ENCODE measurements at places on chromosomes 1 and 21. TPM values are rescaled to one million over a fixed set of nuclear protein-coding genes. Genes with fewer than 3 reads are reported as not detected.

The PRDM16 gene
- 4.7 TPM for total RNA-seq

The SPRR5 gene
- not detected for total RNA-seq

DNA sequence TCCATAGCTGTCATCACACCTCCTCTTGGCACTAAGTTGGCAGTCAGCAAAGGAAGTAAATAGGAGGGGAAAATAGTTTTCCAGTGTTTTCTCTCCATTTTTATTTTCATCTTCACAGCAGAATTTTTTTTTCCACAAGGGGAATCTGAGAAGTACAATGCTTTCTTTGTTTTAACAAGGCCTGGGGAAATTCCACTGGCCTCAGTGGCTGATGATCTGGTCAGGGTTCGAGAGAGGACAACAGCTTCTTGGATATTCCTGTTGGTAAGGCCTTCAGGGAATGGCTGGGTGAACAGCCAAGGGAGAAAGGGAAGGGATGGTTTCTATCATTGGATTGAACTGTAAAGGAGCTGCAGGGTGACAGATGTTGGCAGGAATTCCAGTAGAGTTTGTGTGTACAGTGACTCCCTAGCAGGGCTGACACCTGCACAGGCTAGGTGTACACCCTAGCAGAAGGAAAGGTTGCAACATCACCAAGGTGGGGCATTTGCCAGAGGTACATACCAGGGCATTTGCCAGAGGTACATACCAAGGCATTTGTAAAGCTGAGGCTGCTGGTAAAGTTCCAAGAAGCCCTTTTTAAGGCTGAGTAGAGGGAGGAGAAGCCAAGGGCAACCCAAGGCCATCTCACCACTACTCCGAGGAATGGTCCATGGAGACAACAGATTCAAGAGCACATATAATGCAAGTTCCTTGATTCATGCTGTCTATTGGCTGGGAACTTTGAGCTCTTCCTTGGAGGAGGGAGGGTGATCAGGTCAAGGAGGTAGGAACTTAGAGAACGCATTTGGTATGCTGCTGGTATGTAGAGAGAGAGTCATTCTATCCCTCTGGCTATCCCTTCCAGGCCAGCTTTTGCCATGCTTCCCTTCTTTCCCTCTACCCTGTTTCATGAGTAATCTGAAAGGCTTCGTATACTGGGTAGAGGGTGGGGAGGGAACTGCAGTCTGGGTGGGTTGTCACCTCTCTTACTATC lies 3.1 kb downstream of the GJA5 start:
- H3K27me3 ChIP-seq: no peaks in the 10 kb centered on the region
- H3K4me3 ChIP-seq: no peak overlapping the region
- H3K36me3 ChIP-seq: no peaks in the 10 kb centered on the region
- no peak for DNase-seq

The CTSK gene
- total RNA-seq: 15.4 TPM

The NBPF4 gene
- total RNA-seq: 6.9 TPM

The ANGPTL7 gene
- total RNA-seq: not detected

- no peaks in the 10 kb centered on the region for H3K27me3 ChIP-seq
- DNase-seq: peak; percentile 36
- H3K27ac ChIP-seq: no peak overlapping the region
- peaks cover 9% of the 10 kb centered on the region for H3K4me1 ChIP-seq
These were observed 7.4 kb downstream of the PEX10 start for GRCh38 chr1:2404890-2405511.

- H3K27ac ChIP-seq: no peak overlapping the region
- H3K27me3 ChIP-seq: no peaks in the 10 kb centered on the region
- no peaks in the 10 kb centered on the region for H3K36me3 ChIP-seq
- DNase-seq: peak; percentile 57
- H3K4me3 ChIP-seq: no peak overlapping the region
- H3K4me1 ChIP-seq: no peaks in the 10 kb centered on the region
These were observed 20.6 kb downstream of the RUNX3 start for GRCh38 chr1:24909388-24909898.

The HAO2 gene
- total RNA-seq: not detected

DNA sequence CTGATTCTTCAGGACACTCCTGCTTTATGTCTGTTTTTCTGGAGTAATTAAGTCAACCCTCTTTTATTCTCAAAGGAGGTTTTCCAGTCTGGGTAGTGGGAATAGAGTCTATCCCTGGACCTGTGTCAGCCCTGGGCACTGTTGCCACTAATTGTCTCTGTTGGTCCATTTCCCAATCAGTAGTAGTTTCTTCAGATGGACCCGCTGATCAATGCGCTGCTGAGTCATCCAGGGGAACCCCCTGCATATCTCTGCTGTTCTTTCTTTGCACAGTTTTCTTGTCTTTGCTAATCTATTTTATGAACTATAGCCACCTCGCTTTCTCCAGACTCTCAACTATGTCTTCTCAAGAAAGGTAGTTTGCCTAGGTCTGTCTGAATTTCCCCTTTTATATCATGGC lies 82.5 kb downstream of the TNNI3K start:
- no peak overlapping the region for H3K27ac ChIP-seq
- no peaks in the 10 kb centered on the region for H3K36me3 ChIP-seq
- H3K4me3 ChIP-seq: no peak overlapping the region

DNA sequence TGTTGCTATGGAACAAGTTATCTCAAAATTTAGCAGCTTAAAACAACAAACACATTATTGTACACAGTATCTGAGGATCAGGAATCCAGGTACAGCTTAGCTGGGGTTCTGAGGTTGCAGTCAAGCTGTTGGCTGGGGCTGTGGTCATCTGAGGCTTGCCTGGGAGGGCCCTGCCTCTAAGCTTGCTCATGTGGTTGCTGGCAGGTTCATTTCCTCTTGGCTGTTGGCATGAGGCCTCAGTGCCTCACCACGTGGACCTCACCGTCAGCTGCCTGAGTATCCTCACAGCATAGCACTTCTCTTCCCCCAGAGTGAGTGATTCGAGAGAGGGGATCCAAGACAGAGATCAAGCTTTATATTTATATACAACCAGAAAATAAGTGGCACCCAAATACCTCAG lies 18.6 kb downstream of the NTPCR start:
- H3K27me3 ChIP-seq: no peaks in the 10 kb centered on the region
- peaks cover 3% of the 10 kb centered on the region for H3K36me3 ChIP-seq
- no peak for DNase-seq
- no peak overlapping the region for H3K27ac ChIP-seq

DNA sequence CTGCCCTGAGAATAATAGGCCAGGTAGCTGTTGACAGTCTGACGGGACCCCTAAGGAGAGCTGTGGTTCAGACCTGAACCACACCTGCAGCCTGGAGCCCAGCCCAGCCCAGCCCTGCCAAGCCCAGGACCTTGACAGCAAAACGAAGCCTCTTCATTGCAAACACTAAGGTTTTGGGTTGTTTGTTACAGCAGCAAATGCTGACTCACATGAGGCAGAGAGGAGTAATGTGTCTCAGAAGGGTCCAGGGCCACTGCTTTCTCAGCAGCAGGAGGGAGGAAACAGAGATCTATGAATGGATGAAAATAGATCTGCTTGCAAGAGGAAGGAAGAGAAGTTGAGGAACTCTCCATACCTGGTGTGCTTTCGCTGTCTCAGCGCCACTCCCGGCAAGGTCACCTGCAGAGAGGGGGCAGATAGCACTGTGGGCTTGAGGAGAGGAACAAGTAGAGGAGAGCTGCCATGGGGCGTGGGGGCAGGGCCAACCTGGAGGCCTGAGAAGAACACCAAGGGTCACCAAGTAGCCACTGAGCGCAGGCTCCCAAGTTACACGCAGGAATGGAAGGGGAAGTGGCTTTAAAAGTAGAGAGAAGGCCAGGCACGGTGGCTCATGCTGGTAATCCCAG lies 127.2 kb downstream of the ZNF281 start:
- no peaks in the 10 kb centered on the region for H3K36me3 ChIP-seq
- DNase-seq: no peak
- H3K4me1 ChIP-seq: no peaks in the 10 kb centered on the region
- no peaks in the 10 kb centered on the region for H3K27me3 ChIP-seq
- H3K27ac ChIP-seq: no peak overlapping the region

The MTARC1 gene
- total RNA-seq: 0.93 TPM

The C1orf87 gene
- 6.2 TPM for total RNA-seq

DNA sequence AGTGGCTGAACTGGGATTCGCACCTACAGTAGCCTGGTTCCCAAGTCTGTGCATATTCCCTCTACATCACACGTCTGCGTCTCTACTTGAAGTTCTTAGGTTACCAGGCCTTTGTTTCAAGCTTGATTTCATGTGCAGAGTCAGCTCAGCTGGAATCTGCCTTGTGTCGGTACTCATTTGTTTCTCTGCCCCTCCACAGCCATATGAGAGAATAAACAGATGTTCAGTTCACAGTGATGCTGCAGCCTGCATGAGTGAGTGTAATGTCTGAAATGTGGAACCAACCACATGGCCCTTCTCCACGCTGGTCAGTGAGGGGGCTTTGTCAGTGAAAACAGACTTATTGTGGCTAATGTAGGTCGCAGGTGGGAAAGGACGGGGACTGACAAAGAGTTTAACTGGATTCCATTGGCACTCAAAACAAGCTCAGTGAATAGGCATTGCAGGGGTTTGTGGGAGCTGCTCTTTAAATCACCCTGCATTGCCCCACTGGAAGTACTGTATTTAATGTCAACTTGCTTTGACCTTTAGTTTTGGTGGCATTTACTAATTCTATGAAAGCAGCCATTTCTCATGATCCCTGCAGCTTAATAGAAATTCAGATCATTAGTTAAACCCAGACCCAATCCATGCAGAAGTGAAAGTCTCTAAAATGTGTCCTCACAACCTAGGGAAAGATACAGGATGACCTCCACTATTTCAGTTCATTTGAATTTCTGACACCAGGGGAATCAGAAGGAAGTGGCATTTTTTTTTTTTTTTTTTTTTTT lies 136.4 kb upstream of the FAM78B start:
- H3K36me3 ChIP-seq: no peaks in the 10 kb centered on the region
- H3K4me1 ChIP-seq: peaks cover 4% of the 10 kb centered on the region
- H3K27me3 ChIP-seq: no peaks in the 10 kb centered on the region
- no peak for DNase-seq
- no peak overlapping the region for H3K4me3 ChIP-seq
- no peak overlapping the region for H3K27ac ChIP-seq

DNA sequence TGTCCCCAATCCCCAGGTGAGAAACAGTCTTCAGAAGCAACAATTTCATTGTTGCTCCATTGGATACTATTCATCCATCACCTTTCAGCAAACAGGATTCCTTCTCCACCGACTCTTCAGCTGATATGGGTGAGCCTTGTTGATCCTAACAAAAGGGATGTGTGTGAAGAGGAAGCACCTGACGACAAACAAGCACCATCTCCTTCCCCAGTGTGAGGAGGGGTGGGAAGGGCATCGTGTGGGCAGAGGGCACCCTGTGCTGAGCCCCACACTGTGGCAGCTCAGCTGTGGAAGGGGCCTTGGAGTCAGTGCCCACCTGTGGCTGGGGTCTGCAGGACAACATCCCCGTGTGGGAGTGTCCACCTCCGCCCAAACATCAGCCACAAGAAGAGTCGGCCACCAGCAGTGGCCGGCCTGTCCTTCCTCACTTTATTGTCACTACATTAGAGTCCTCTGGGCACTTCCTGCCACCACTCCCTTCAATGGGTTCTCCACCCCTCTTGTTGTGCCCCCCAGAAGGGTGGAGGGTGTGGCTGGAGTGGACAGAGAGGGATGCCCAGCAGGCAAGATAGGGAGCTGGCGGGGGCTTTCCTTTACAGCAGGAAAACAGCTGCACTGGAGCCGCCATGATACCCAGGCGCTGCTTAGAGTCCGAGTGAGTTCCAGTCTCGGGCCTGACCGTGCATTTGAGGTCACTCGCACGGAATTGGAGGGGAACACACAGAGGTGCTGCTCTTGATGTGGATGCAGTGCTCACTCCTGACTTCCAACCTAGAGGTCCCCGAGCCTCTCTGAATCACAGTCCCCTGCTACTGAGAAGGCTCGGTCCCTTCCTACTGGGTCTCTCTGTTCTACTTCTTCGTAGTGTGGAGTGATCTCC lies 40.9 kb downstream of the VPS26C start:
- no peaks in the 10 kb centered on the region for H3K36me3 ChIP-seq
- H3K4me3 ChIP-seq: no peak overlapping the region
- no peaks in the 10 kb centered on the region for H3K4me1 ChIP-seq
- H3K27ac ChIP-seq: no peak overlapping the region
- H3K27me3 ChIP-seq: no peaks in the 10 kb centered on the region

The FOXD2 gene
- total RNA-seq: 0.99 TPM

DNA sequence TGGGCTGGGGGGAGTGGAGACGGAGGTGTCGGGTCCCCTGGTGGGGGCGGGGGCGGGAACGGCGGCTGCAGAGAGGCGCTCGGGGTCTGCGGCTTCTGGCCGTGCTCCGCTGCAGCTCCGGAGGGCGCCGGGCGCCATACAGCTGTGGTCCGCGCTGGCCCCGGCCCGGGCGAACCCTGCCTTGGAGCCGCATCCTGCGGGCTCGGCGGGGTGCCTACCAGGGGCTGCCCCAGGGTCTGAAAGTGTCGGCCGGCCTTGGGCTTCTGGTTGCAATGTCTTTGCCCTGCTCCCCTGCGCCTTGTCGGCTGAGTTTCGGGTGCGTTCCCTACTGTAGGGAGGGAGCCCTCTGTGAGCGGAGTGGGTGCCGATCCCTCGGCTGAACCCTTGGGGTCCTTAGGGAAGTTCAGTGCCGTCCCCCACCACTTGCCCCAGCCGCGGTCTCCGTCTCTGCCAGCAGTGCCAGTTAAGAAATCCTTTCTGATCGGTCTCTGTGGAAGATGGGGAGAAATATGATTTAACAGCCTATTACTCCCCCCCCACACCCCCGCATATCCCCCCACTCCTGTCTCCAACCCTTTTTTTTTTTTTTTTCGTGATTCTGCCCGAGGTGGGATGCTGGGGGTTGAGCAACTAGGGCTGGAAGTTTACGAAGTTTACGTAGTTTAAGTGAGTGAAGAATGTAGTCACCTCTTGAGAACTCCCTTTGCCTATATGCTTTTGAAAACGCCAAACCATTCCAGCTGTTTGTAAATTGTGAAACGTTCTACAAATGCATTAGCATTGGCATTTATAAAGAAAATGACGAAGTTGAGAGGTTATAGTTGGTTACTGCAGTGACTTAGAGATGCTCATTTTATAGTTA lies 588 bp downstream of the NEXN start:
- peak; percentile 37 for DNase-seq
- no peaks in the 10 kb centered on the region for H3K27me3 ChIP-seq
- no peaks in the 10 kb centered on the region for H3K36me3 ChIP-seq
- peaks cover 8% of the 10 kb centered on the region for H3K4me1 ChIP-seq
- peak overlapping the region; percentile 69 for H3K4me3 ChIP-seq
- H3K27ac ChIP-seq: peak overlapping the region; percentile 93

- H3K36me3 ChIP-seq: no peaks in the 10 kb centered on the region
- H3K4me1 ChIP-seq: peaks cover 45% of the 10 kb centered on the region
- no peak overlapping the region for H3K4me3 ChIP-seq
- H3K27ac ChIP-seq: no peak overlapping the region
- no peak for DNase-seq
These were observed 2.4 kb upstream of the SHISA4 start for GRCh38 chr1:201886103-201886885.

The NAV1 gene
- 56.8 TPM for total RNA-seq

GRCh38 chr1:215986401-215986800 lies 419.3 kb downstream of the KCTD3 start:
- no peaks in the 10 kb centered on the region for H3K4me1 ChIP-seq
- DNase-seq: no peak
- H3K4me3 ChIP-seq: no peak overlapping the region
- no peaks in the 10 kb centered on the region for H3K36me3 ChIP-seq
- H3K27me3 ChIP-seq: no peaks in the 10 kb centered on the region
- H3K27ac ChIP-seq: no peak overlapping the region
